ELR (cell line): ENCODE measurements at places on chromosomes 11 and 22.

GRCh38 chr11:116870054-116870453 lies 32.6 kb upstream of the APOA1 start:
- no peak for DNase-seq

DNA sequence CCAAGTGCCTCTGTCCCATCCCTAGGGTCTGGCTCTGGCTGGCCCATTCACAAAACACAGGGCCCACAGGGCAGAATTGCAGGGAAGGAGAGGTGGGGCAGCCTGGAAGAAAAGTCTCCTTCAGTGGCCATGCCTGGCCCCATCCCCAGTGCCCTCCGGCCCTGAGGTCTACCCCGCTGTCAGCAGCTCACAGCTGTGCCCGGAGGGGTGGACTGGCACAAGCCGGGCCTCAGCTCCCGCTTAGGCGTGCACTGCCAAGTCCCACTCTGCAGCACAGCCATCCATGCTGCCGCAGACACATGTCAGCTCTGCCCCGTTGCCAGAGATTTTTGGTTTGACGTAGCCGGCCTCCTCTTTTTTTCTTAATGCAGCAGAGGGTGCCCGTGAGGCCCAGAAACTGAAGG lies 3.9 kb upstream of the SCN2B start:
- DNase-seq: peak; percentile 56

- no peak for DNase-seq
Measured at GRCh38 chr22:26608129-26608528, 9.7 kb downstream of the CRYBB1 start.

- DNase-seq: peak; percentile 77
Measured at GRCh38 chr11:47234669-47235100, 13.9 kb downstream of the ACP2 start.

DNA sequence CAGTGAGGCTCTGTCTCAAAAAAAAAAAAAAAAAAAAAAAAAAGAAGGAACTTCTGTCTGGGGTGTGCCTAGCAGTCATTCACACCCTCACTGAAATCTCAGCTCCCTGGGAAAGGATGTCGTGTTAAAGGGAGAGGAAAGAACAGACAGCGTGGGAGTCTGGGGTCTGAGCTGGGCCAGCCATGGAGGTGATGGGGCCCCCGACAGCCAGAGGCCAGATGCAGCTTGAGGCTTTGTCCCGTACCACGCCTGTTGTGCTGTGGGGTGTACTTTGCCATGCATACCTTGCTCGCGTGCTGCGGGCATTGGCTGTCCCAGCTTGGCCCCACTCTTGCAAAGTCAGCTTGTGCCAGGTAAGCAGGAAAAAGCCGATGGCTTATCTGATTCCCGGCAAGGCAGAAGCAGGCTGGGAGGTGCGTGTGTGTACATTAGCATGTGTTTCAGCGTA lies 4.6 kb downstream of the SYT12 start:
- DNase-seq: no peak

DNA sequence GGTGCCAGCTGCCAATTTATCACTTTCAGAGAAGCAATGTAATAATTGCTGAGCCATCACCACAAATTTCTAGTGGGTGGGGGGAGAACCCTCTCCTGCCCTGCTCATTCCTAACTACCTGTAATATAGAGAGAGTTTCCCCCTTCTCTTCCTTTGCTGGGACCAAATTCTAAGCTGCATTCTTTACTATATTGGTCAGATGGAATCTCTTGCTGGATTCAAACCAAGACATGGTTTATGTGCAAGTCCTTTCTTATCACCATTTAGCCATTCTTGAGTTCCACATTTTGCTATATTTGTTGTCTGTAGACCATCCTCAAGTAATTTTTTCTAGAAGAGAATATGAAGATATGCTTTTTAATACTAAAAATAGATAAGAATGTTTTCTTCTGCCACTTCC lies 452.1 kb downstream of the MN1 start:
- DNase-seq: no peak

DNA sequence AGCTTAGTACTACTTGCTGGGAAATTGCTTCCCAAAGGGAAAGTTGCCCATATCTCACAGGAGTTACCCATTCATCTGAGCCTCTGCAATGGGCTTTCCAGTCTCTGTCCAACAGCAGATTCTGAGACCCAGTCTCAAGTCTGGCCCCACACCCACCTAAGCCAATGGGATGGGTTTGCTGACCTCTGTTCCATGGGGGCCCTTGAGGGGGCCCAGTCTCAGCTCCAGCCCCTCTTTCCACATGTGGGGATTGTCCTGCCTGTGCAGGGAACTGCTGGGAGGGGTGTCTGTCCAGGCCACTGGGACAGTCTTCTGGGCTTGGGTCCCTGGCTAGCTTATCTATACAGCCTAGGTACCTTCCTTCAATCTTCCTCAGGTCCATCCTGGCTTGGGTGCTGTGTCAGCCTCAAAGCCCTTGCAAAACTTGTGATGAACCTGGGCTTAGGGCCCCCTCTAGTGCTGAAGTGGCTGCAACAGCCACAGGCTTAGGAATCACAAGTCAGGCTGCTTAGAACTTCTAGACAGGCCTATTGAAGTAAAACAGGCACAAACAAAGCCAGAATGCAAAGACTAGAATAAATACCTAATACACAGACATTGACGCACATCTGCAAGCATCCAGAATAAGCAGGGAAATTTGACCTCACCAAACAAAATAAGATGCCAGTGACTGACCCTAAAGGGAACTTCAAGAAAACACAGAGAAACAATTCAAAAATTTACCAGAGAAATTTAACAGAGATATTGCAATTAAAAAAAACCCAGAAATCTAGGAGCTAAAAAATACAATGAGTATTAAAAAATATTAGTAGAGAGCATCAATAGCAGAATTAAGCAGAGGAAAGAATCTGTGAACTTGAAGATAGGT lies 11.7 kb upstream of the PATL1 start:
- DNase-seq: peak; percentile 85

DNA sequence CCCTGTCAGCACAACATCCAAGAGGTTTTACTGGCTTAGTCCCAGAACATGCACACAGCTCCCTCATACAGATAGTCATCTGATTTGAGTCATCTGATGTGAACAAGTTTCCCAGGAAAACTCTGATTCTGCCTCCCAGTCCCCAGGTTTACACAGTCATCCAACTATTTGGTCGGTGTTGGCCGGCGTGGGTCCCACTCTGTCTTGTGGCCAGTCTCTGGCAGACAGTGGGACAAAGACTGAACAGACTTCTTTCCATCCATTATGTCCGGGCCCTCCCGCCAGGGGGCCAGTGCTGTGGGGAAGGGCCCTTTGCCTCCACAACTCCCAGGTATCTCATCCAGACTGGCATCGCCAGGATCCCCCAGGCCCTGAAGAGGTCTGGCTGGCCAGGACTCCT lies 60.0 kb downstream of the BTG4 start:
- DNase-seq: peak; percentile 78

GRCh38 chr22:27798511-27799014 lies 3.0 kb downstream of the MN1 start:
- DNase-seq: no peak

DNA sequence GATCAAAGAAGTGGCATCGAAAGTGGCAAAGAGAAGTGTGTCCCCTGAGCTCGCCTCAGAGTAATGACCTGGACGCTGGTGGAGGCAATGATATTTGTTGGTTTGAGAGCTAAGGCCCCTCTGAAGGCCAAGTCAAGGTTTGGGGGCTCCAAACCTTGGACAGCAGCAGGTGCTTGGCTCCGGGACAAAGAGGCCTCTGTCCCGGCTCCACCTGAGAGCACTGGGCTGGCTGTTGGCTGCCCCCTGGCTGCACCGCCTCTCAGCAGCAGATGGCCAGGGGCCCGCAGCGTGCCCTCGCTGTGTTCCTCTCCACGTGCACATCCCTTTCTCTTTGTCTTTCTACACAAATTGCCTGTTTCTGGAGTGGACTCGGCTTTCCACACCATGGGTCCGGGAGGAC lies 301.3 kb downstream of the NTM start:
- DNase-seq: no peak

GRCh38 chr11:91825777-91826176 lies 398.8 kb upstream of the FAT3 start:
- DNase-seq: no peak

GRCh38 chr11:91394727-91395414 lies 829.7 kb upstream of the FAT3 start:
- no peak for DNase-seq

DNA sequence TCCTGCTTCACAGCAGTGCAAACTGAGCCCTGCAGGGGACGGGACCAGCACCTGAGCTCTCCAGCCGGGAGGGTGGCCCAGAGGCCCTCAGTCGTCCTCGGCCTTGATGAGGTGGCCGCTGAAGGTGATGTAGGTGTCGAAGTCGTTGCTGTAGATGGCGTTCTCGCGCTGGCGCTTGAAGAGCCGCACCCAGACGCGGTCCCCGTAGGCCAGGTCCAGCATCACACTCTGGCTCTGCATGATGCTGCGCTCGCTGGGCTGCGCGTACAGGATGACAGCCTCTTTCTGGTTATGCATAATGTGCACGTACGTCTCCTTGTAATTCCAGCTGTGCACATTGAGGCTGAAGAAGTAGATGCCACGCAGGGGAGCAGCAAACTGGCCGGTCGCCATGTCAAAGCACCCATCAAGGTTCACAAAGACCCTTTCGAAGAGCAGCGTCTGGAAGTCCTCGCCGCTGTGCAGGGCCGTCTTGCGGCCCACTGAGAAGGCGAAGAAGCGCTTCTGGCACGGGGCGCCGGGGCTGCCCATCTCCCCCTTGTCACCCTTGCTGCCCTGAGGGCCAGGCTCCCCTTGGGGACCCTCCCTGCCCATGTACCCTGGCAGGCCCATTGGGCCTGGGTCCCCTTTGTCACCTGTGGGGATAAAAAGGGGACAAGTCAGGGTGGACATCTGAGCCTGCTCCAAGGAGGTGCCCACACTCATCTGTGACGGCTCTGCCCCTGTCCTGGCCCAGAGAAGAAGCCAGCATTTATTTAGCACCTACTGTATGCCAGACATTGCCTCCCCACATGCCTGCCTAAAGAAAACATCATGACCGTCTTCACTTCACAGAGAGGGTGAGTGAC lies 5.7 kb downstream of the C1QTNF6 start:
- no peak for DNase-seq

DNA sequence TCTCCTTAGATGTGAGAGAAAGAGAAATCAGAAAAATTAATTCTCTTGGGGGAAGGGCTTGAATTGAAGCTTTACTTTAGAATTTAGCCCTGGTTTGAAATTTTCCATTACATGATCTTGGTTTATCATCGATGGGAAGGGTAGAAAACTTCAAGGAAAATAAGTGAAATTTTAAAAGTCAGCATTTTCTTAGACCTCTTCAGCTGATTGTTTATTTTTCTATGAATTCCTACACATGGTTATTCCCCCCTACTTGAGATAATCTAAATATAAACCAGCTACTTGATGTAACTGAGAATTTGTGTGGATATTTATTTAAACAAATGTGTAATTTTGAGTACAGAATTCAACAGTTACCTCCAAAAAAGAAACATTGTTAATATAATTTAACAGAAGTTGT lies 10.9 kb downstream of the PIH1D2 start:
- no peak for DNase-seq

- DNase-seq: peak; percentile 83
Measured at GRCh38 chr11:9757809-9758636, 94.1 kb downstream of the SWAP70 start.

DNA sequence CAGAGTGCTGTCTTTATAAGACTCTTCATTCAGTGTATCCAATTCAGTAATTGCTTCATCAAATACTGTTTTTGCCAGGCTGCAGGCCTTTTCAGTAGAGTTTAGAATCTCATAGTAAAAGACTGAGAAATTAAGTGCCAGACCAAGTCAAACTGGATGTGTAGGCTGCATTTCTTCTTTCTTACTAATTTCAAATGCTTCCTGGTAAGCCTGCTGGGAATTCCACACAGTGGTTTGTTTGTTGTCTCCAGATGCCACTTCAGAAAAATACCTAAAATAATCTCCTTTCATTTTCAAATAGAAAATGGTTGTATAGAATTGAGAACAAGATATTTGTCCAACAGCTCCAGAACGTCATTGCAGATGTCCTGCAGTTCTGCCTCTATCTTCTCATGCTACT lies 34.7 kb downstream of the LDHAL6A start:
- DNase-seq: no peak

GRCh38 chr22:23591201-23591791 lies 11.2 kb upstream of the IGLL1 start:
- peak; percentile 58 for DNase-seq

DNA sequence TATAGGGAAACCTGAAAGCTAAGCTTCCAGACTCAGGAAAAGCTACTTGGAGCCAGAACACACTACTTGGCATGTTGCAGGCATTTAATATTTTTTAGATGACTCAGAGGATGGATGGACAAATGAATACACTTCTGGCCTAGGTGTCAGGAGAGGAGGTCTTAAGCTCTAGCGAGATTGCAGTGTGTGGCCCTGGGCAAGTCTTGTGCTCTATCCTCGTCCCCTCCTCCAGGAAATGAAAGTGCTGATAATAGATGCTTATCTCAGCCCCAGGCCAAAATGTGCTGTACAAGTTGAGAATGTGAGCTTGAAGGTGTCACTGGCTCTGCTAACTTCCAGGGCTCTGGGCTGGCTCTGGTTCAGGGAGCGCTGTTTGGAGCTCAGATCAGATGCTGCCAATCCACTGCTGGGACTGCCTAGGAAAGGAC lies 136.3 kb downstream of the PKNOX2 start:
- DNase-seq: peak; percentile 78

GRCh38 chr22:35524966-35525686 lies 15.5 kb upstream of the RASD2 start:
- DNase-seq: no peak
